ENCODE measurements at places on chromosomes 16 and 17.
A peak's percentile ranks its signal among the peaks of the same experiment; 100 is the strongest.

DNA sequence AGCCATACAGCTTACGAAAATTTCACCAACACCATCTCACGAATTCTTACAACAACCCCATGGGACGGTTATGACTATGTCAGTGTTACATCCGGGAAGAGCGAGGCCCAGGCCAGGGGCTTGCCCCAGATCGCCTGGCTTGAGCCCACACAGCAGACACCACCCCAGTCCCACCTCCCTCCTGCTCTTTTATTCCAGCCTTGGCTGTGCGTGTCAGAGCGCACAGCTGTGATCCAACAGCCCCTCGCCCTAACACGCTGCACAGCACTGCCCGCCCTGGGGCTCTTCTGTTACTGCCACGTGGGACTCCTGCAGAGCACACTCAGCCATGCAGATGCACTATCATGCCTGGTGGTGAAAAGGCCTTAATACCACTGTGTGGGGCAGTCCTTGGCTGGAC is 127.9 kb downstream of the ENGASE start:
- no peak for DNase-seq

DNA sequence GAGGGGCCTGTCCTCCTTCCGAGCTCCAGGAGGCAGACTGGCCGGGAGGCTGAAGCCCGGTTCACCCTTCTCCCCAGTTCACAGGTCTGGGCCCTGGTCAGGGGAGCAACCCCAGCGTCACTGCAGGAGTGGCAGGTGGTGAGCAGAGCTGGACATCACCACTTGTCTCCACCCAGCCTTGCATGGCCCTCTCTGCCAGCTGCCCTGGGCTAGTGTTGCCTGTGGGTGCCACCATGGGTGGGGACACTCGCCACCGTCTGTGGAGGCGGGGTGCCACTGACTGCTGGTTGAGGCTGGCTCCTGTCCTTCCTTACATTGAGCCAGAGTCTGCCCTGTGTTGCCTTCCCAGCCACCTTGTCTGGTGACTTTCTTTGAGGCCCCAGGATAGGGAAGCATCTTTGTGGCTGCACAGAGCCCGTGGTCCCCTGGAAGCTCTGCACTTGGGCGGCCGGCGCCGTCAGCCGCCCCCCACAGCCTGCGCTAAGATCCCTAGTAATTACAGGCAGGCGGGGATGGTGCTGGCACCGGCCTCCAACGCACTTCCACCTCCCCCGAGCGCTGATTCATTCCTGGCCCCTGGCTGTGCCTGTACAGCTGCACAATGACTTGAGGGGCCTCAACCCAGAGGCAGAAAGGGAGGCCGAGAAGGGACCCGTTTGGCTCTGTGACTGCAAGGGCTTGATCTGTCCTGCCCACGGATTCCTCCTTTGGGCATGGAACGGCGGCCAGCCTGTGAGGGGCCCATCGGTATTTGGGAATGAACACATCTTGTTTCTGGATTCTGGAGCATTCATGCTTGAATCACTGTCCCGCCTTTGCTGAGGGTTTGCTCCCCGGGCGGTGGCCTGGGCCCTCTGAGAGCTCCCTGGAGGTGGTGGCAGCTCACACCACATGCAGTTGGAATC is 5.2 kb downstream of the BAIAP2 start:
- no peak for DNase-seq

GRCh38 chr16:66549284-66550131 is at the start of gene TK2:
TSS of gene TK2 (minus strand) at chr16:66550122. CDS start at chr16:66550061, 61 bp downstream.
- peak; percentile 66 for DNase-seq

DNA sequence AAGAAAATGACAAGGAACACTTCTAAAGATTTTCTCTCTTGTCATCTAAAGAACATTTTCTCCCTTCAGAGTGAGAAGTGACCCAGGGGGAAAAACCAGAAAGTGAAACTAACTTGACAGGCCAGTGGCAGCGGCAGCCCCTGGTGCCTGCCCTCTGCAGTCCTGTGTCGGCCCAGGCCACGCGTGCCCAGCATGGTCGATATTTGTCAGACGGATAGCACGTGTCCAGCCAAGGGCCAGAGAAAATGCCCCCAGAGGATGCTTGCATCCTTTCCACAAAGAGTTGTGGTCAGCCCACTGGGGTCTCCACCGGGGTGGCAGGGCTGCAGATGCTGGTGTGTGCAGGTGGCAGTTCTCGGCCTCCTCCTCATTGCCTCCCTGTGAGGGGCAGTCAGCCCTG is 176.6 kb downstream of the RAB11FIP4 start:
- peak; percentile 69 for DNase-seq

- no peak for DNase-seq
Measured at GRCh38 chr16:63612462-63613227, 1509.2 kb downstream of the CDH11 start.

- peak; percentile 12 for DNase-seq
Measured at GRCh38 chr16:1707193-1707790, 1.3 kb downstream of the MAPK8IP3 start.

DNA sequence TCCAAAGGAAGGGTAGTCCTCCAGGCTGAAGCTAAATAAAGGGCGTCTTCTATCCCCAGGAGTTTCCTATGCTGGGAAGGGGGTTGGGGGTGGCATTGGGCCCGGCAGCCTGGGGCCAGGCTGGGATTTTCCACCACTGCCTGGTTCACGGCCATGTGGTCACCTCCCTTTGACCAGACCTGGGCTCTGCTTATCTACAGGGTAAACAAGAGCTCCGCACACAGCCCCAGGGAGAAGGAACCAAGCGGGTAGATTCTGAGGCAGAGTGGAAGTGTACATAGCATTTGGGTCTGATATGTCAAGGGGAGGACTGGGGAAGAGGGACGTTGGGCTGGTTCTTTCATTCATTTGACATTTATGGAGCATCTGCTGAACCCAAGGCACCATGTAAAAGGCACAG is 27.2 kb upstream of the TMEM220 start:
- no peak for DNase-seq

DNA sequence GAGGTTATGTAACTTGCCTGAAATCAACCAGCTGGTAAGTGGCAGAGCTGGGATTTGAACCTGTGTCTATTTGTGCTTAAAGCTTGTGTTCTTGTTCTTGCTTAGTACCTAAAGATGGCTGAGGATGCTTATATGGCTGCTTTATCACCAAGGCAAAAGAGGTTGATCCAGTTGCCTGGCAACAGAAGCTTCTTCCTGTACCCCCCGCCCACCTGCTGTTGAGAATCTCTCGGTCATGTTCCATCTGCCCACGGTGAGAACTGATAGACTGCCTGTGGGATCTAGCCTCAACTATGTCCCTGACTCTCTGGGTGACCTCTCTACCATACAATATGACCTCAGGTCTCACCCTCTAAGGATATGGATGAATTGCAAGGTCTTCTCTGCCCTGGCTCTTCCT is 60.7 kb downstream of the ABCC6 start:
- no peak for DNase-seq
